ENCODE measurements at places on chromosomes 6 and 20.

- DNase-seq, result no peak
These were observed 51.7 kb upstream of the CLDN20 start for GRCh38 chr6:155212106-155212505.

DNA sequence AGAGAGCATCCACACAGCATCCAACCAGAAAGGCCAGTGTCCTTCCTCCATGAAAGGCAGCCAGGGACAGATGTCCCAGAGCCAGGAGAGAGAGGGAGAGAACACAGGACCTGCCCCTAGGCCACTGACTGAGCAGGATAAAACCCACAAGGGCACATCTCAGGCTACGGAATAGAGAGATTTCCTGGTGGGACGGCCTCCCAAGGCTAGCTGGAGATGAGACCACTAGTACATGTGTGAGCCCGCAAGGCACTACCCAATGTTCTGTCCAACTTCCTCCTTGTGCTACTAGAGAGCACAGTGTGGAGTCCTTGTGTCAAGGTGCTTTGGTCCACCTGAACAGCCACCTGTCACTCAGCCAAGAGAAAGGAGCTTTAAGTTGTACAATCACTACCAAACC is 44.2 kb downstream of the PLCG1 start:
- no peak for DNase-seq

GRCh38 chr6:27872642-27873020 is 39.6 kb downstream of the OR2B2 start:
- DNase-seq, result no peak

- DNase-seq, result no peak
These were observed 6.8 kb downstream of the SNAP91 start for GRCh38 chr6:83702077-83702476.

DNA sequence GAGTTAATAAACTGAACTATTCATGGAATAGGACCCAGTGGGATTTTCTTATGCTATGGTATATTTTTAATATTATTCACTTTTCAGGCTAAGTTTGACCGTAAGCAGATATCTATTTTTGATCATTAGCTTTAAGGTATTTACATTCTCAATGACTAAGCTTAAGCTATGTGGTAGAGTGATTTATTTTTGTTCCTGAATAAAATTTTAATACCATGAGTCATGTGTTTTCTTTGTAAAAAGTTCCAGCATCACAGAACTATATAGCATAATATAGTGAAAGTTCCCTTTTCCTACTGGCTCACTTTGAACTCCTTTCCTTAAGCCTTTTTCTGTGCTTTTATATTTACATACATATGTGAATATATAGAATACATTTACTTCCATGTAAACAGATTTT is 75.8 kb downstream of the BCKDHB start:
- peak; percentile 53 for DNase-seq

DNA sequence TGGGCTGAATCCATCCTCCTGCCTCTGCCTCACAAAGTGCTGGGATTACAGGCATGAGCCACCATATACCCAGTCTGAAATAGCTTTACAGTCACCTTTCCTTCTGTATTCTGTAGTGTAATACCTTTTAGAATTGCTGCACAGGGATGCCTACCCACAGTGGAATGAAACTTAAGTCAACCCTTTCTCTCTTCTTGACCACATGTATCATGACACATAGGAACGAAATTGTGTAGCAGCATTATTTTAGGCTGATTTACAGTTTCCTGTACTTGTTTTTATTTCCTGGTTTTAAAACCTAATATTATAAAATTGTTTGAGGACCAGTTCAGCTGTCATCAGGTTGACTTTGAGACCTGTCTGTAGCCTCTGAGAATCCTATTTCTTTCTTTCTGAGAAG is 297.8 kb downstream of the ZFAND3 start:
- no peak for DNase-seq

- no peak for DNase-seq
These were observed 46.4 kb upstream of the DST start for GRCh38 chr6:56689114-56689513.

DNA sequence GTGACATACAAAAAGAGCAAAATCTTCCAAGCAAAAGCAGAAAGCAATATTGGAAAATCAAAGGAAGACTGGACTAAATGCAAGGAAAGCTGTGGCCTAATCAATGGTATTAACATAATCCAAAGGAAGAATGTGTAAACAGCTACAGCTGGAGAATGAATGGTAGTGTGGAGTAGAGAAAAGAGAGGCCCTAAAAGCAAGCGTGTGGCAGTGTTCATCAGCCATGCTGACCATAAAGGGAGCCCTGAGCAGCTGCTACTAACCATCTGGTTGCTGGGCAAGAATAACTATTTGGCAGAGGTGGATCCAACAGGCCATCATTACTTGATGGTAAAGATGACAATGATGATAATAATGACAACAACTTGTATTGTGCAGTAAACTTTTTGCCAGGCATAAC is 148.5 kb upstream of the BEND6 start:
- DNase-seq, result no peak

GRCh38 chr6:116456106-116456505 is 5.1 kb upstream of the CALHM6 start:
- no peak for DNase-seq

GRCh38 chr20:56187534-56188165 is 60.9 kb upstream of the MC3R start:
- no peak for DNase-seq

DNA sequence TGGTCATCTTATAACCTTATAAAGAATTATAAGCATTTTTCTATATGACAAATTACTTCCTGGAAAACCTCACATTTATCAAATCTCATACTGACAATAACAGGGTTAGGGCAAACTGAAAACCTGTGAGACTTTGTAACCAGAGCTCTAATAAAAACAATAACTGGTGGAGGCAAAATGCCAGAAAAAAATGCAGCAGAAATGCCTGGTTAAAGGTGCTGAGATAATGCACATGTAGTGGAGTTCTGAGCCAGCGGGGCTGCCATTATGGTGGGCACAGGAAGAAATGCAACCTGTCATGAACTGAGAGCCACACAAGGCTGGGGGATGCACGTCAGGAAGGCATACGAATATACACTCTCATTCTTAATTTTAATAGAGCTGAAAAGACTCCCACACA is 53.0 kb downstream of the NCOA6 start:
- DNase-seq, result no peak

DNA sequence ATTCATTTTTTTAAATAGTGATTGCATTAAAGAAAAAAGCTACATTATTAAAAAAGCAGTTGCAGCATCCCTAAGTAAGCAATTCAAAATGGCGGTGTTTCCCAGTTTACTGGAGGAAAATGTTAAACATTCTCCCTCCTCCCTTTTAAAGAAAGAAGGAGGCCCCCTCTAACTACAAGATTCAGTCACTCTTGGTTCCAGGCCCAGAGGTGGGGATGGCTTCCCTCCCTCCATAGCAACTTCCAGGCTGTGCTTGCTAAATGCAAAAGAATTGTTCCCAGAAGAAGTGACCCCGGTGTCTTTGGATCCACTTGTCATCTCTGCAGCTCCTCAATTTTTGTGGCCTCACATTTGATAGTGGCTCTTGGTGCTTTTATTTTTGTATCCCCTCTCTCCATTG is 165.9 kb downstream of the SOBP start:
- no peak for DNase-seq

GRCh38 chr6:116165596-116165995 is 39.7 kb upstream of the COL10A1 start:
- DNase-seq, result no peak

GRCh38 chr6:41705996-41706835 is 29.2 kb downstream of the TFEB start:
- DNase-seq, result no peak

DNA sequence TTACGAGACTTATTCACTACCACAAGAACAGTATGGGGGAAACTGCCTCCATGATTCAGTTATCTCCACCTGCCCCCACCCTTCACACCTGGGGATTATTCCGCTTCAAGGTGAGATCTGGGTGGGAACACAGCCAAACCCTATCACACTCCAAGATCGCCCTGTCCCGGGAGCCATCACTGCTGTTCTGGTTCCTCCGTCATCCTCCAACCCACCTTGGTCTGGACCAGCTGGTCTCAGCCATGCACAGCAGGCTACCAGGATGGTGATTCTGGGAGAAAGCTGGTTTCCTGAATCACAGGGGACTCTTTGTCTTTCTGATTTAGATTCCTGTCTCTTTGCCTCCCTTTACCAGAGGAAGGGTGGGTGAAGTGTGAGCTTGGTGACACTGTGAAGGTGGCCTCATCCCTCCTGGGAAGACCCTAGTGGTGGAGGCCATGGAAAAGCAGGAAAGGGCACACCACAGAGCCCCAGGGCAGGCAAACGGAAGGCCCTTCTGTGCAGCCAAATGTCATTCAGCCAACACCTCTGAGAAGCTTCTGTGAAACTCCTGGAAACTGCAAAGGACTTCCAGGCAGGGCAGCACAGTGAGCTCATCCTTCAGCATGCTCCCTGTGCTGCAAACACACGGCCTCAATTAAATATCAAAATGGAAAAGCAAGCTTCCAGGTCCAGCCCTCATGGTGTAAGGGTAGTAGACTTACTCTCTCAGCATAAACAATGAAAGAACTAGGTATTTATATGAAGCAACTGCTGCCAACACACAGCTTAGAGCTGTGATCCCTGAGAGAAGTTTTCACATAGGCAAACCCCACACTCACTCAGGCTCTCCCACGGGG is 169.8 kb downstream of the ANKRD60 start:
- no peak for DNase-seq

DNA sequence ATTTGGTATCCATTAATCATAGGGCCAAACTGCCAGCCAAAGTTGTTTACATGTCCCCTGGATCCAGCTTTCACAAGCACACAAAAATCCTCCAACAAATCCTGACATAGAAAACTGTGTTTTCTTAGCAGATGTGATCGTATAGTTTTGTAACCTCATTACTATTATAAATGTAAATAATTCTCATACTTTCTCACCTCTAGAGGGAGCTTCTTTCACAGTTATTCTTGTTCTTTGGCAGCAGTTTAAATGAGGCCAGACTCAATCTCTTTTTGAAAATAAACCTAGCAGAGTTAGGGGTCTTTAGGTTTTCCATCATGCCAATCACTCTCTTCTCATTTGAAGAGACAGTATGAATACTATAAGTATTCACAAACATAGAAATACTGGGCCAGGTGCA is 17.0 kb upstream of the ZNF318 start:
- DNase-seq, result no peak

DNA sequence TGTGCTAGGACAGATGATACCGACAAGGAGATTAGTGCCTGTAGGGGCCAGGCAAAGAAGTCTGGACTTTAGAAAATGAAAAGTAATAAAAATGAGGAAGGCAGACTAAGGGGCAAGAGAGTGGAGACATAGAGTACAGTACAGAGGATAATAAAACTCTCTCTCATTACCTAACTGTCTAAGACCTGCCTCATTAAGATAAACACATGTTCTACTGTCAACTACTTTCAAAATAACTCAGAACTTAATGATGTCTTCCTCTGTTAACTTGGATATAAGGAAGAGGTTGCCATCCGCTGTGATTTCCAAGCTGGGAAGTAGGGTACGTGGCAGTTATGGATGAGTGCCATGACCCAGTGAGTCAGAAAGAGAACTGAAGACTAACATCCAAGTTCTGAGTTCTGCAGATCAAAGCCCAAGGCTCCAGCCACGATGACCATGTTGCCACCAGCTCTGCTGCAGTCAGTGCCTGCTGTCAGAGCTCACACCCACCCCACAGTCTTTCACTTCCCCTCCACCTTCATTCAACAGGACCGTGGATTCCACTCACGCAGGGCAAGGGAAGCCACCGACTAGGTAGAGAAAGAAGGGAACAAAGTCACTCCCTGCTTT is 81.8 kb downstream of the KIF16B start:
- DNase-seq, result no peak

- DNase-seq, result no peak
These were observed 7.3 kb downstream of the ZKSCAN3 start for GRCh38 chr6:28357036-28357435.

- no peak for DNase-seq
These were observed 155.4 kb downstream of the SYCP2 start for GRCh38 chr20:59777814-59778575.

DNA sequence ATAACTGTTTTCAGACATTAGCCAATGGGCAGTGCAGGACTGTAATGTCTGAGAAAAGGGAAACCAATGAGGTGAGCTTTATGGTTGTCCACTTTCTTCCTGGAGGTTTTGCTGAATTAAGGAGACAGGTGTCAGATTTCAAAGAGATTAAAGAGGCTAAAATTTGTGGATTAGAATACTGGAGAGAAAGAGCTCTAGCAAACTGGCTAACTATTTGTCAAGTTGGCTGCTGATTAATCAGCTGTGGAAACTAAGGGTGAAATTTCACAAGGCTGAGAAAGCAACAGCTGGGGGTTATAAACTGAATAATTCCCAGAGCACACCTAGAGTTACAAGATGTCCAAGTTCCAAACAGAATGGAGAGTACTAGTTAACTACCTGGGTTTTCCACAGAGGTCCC is 198.9 kb downstream of the TBC1D32 start:
- no peak for DNase-seq

DNA sequence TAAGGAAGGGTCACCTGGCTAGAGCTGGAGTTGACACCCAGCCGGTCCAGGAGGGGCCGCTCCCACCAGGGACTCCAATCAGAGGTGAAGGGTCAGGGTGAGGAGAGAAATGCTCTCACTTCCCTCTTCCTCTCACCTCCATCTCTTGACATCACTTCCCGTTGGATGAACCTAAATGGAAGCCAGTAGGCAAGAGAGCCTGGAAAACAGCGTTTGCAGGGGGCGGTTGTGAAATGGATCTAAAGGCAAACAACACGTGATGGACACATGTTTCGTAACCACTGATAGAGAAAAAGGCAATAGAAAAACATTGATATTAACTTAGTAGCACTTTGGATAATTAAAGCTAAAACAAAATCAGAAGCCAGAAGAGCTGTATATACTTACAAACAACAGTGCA is 105.6 kb upstream of the FOXA2 start:
- no peak for DNase-seq

DNA sequence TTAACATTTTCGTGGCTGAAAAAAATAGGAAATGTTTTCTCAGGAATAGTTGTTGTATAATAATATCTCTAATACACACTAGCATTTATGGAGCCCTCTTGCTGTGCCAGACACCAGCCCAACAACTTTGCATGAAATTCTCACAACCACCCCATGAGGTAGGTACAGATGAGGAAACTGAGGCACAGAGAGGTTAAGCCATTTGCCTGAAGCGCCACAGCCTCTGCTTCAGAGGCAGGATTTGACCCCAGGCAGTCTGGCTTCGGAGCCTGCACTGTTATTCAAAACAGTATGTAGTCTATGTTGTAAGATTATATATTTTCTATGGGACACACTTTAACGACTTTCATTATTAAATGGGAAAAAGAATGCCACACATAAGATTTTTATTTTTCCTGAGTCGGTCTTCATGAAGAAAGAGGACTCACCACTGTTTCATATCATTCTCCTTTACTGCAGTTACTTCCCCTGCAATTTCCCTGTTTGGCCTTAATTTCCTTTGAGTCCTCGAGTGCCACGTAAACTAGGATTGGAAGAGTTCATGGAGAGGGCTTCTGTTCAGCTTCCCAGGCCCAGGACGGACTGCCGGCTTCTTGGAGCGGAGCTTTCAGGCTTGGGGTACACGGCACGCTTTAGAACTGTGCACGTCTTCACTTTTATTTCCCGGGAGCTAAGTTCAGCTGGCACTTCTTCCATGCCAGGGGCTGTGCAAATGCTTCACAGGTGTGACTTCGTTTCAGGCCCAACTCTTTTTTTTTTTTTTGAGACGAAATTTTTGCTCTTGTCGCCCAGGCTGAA is 128.0 kb downstream of the BMP7 start:
- DNase-seq, result no peak

- DNase-seq, result no peak
These were observed 146.7 kb upstream of the SLC22A23 start for GRCh38 chr6:3603340-3604130.
